Activated CD4-positive, alpha-beta T cell treated with anti-CD3 and anti-CD28 coated beads, Interleukin-2, amount 50 U/mL, for 16 hours (primary cell): ENCODE measurements at places on chromosomes 5 and 9.

GRCh38 chr5:158895588-158895987 is 204.1 kb downstream of the EBF1 start:
- no peak for DNase-seq

GRCh38 chr9:122128969-122129343 is 30.6 kb downstream of the NDUFA8 start:
- no peak for DNase-seq

DNA sequence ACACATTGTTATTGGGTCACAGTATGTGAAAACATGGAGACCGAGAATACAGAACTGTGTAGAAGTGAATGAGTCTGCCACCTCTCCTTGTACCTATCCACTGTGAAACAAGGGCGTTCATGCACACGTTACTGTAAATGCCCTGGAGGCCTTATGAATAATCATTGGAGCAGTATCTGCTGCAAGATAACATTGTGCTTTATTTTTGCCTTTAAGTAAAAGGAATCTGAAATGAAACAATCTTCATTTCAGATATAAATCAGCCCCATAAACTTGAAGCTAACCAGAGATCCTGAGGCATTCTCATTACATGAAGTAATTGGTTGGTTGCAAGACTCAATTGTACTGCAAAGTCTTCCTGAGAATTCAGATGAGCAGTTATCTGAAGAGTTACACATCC is 419.6 kb downstream of the KDM4C start:
- DNase-seq = no peak

DNA sequence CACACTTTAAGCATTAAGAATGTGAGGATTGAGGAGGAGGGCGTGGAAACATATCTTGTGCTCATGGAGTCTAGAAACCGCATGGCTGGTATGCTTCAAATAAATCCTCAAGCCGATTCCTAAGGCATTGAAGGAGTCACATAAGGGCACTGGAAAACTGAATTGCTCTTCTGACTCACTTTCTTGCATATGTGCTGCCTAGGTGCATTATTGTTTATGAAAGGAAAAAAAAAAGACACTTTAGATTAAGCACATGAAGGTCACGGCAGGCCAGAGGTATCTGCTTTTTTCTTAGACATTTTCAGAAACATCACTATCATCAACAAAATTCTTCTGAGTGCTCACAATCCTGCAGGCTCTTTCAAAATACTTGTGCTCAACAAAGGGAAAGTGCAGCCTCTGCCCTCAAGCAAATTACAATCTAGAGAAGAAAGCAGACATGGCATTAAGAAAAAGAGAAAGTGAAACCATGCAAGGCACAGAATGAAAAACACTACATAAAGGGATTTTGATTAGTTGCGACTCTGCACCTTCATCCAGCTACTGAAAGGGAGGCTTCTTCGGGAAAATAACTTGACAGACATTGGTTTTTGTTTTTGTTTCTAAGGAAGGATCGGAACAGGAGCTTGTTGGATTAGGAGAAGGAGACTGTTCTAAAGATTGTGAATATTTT is 2117.6 kb downstream of the MAT2B start:
- DNase-seq = no peak

DNA sequence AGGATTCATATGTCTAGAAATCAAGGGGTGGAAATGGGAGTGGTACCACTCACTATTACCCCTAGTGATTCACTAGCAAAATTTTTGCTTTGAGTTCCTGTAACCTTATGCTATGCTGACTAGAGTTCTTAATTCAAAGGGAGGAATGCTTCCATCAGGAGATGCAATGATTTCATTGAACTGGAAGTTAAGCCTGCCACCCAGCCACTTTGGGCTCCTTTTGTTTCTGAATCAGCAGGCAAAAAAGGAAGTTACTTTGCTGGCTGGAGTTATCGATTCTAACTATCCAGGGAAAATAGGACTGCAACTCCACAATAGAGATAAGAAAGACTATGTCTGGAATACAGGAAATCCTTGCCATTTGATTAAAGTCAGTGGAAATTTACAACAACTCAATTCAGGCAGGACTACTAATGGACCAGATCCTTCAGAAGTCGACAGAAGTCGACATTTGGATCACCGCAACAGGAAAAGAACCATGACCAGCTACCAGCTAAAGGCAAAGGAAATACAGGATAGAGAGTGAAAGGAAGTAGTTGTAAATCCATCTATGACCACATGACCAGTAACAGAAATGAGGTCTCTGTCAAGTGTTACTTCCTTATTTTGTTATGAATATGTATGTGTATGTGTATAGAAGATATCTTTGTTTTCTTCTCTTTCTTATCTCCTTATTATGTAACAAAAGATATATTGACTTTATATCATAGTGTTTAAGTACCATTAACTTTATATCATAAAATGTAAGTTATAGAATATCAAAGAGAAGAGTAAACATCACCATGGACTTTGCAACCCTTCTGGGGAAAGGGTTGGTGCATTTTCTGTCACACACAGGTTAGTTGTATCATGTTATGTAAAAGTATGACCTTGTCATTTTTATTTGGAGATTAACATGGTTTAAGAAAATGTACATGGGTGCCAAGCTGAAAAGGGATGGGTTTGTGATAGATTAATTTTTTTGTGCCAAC is 198.7 kb upstream of the HAPLN1 start:
- no peak for DNase-seq

DNA sequence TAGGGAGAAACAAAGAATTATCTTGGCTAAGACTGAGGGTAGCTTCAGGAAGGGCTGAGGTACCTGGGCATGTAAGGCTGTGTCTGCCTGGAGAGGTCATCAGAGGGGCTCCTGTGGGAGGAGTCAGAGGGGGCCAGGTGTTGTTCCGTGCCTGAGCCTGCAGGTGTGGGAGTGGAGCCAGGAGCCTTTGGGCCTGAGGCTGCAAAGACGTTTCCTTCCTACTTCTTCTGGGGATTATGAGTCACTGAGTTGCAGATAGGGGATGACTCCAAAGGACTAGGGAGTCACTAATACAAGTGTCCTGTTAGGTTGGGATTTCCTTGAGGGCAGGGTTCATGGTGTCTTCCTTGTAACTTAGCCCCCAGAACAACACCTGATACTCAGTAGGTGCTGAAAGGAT is 391.1 kb downstream of the ARHGEF28 start:
- no peak for DNase-seq

DNA sequence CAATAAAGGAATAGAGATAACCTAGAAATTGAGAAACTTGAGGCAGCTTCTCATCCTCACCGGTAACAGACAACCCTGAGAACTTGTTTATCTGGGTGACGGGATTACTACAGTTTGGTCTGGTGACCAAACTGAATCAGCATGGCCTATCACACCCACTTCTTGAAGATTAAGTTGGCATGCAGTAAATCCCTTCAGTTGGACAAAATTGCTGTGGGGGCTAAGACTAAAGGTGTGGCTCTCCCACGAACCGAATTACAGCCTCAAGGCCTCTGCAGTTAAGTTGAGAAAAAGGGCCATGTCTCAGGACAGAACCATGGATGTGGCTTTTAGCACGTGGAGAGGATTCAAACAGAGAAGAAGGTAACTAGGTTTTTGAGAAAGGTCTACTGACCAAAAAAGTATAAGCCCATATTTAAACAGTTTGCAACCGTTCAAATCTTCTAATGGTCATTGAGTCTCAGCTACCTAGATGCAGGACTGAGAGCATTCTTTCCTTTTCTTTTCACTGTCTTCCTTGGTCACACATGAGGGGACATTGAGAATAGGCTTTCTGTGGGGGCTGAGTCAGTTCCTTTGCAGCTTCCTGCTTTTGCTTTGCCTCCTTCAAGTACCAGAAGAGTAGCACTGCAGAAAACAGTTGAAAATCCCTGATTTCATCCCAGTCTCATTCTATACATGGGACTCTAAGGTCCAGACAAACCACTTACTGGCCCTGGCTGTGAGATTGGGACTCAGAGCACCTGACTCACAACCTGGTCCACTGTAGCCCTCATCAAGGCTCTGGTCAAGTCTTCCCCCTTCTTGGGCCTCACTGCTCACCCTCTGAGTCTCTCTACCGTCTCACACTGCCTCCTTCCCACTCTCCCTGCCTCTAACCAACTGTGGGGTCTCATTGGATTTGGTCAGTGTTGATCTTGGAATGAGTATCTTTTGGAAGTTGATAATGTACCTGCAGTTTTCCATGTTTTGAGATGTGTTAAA is 30.9 kb downstream of the PDE6A start:
- DNase-seq = no peak

DNA sequence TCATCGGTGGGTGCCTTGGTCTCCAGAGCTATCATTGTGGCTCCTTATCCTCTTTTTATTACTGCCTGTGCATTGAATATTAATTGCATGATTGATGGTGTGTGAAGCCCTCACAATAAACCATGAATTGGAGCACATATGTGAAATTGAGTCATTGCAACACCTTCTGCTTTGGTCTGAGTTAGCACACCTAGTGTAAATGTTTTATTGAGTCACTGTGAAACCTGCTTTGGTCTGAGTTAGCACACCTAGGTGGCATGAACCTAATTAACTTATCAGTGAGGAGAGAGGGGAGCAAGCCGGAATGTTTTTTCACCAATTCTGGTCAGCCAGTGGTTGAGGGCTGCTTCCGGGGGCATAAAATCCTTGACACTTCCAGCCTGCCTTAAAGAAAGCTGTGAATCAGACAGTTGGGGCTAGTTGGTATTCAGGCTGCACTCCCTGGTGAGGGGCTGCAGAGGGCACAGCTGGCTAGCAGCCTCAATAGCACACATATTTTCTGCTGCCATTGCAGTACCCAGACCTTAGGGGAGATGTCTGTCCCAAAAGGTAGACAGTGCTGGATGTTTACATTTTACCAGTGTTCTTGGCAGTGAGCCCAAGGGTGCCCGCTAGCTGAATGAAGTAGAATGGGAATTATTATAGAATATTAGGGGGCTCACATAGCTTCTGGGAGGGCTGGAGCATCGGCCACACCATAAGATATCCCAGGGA is 76.5 kb upstream of the GOLM1 start:
- DNase-seq = no peak

GRCh38 chr5:80973027-80973426 is 12.9 kb downstream of the RASGRF2 start:
- no peak for DNase-seq

DNA sequence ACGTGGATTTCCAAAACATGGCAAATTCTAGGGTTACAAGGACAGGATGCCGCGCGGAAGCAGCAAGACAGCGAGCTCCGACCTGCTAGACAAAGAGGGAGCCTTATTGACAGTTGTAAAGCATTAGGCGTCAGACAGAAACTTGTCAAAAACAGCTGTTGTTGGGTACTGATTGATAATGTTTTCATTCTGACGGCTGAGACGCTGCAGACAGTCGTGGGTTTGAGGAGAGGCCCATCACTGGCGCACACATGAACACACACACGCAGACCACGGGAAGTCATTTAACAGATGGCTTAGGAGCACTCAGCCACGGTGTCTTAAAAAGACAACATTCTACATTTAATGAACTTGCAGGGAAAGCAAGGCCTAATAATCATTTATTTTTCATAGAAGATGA is 324.0 kb downstream of the NDUFS4 start:
- DNase-seq = no peak

DNA sequence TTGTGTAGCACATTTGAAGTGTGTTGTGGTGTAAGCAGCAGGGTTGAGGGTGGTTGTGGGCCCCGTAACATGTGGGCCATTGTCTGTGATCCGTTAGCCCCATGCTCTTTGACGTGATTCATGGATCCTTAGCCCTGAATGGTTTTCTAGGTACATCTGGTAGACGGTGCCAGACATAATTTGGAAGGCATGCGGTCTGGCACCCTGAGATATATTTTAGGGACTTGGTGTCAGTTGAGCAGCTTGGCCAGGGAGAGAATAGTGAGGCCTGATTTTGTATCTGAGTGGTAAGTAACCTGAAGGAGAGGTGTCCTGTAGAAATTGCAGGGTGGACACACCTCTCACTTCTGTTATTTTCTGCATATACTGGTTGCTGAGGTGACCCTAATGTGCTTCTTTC is 10.9 kb downstream of the SH3GL2 start:
- DNase-seq = no peak

DNA sequence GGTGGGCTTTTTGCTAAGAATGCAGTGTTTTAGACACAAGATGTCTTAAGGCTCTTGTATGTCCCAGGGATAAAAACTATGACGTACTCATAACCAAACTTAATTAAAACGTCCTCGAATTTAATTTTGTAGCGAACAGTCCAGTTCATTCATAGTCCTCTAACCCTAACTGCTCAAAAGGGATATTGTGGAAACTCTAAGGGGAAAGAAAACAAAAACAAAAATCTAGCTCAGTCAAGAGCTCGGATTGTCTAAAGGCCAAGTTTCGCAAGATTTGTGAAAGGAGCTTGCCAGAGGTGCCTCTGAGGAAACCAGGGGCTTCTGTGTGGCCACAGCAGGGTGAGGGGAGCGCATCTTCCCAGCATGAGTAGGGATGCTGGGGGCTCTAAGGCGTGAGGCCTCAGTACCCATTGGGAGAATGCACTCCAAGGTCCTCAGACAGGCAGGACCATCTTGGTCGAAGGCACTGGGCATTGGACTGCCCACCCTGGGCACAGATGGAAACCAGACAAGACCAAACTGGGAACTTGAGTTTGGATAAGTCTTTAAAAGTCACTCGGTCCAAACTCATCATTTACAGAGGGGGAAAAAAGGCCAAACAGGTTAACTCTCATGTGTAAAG is 71.8 kb downstream of the PRRT1B start:
- no peak for DNase-seq

DNA sequence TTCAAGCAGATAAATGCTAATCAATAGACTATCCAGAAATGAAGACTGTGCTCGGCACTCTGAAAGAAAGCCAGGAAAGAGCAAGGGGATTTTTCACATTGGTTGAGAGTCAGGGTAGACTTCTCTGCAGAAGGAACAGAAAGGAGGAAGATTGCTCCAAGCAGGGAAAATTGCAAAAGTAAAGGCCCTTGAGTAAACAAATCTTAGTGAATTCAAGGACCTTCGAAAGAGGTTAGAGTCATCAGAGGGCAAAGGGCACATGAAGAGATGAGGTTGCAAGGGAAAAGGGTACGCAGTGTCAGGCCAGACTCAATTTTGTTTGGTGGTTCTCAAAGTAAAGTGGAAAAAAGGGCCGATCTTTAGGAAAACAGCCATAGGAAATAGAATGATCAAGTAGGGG is 157.6 kb upstream of the RAI14 start:
- DNase-seq = no peak

DNA sequence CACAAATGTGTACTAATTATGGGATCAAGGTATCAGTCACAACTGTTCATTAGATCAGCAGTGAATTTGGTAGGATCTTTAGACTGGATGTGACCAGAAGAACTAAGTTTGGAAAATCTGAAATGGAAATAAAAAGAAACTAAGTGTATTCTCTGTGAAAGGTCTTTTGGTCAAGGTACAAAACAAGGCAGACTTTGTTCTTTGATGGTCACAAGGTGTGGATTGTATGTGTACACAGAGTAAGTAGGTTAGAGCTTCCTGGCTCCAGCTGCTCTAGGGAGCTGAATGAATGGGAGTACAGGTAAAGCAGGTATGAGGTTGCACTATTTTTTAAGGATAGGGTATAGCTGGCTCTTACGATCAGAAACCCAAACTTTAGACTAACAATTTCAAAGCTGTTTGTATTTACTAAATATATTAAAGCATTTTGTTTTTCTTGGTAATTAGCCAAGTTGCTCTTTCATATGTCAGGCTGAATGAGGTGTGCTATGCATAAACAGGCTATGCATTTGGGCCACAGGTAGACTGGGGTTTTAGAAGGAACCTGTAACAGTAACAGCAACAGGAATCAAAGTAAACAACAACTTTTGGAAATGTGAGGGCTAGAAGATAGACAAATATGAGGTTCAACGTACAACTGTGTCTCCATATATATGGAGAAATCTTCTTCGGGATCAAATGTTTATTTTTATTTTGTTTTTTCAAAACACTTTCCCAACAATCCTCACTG is 32.5 kb downstream of the FAM169A start:
- no peak for DNase-seq
